ENCODE measurements at places on chromosomes 7 and 10.

DNA sequence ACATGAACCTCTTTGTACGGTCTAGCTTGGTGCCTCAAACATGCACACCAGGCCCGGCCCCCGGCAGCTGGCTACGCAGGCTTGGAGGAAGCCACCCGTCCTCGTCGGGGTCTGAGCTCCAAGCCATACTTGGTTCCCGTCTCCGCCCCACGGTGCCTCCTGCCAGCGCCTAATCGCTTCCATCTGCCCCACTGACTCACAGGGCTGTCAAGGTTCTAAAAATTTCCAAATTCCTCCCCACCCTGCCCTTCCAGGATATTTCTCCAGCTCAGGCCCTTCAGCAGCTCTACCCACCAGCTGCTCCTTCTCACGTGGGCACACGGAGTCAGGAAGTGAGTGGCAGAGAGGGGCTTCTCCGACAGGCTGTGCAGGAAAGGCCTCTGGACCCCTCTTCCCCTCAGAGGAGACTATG, 38.8 kb downstream of the TMEM270 start:
- peak; percentile 27 for DNase-seq

- peak; percentile 79 for DNase-seq
These were observed 41.5 kb upstream of the NMT2 start for GRCh38 chr10:15209827-15210509.

DNA sequence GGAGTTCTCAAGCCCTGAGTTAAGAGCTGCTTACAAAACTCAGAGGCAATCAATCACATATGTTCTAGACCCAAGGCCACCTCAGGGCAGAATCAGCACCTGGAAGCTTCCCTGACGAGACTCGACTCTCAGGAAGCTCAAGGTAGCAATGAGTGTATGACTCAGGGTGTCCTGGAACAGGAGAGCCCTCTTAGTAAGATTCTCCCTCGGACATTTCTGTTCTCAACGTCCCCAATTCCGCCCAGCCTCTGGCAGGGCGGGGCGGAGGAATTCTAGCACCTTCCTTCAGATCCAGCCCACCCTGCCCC, 39.6 kb upstream of the PROSER2 start:
- no peak for DNase-seq

- DNase-seq = no peak
These were observed 544.3 kb upstream of the MGMT start for GRCh38 chr10:128922619-128923196.

DNA sequence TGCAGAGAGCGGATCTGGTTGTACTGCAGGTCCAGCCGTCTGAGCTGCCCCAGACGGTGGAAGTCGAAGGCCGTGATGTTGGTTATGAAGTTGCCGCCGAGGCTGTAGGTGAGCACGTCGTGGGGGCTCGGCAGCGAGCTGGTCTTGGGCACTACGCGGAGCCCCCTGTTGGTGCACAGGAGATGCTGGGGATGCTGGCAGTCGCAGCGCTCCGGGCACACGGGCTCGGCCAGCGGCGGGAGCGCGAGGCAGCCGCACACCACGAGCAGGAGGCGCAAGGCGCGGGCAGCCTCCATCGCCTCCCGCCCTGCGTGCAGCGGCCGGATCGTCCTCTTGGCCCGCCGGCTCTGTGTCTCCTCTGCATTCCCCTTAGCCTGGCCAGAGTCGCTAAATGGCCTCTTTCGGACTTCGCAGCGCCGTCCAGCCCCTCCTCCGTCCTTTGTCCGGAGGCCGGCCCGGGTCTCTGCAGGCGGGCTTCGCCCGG, 337 bp downstream of the TRIL start:
- DNase-seq = no peak

GRCh38 chr7:37927773-37928444, 7.5 kb downstream of the EPDR1 start:
- no peak for DNase-seq

DNA sequence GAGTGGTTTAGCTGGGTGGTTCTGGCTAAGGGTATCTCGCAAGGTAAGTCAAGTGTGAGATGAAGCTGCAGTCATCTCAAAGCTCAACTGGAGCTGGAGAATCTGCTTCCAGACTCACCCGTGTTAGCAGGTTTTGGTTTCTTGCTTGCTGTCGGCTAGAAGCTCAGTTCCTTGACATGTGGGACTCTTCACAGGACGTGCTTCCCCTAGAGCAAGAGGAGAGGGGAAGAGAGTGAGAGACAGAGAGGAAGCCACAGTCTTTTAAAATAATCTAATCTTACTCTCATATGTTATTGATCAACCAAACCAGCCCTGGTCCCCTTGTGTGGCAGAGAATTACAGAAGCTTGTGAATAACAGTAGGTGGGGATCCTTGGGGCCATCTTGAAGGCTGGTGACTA, 199.5 kb downstream of the REEP3 start:
- no peak for DNase-seq

- DNase-seq = no peak
These were observed 10.8 kb upstream of the ST7 start for GRCh38 chr7:116942504-116942903.

DNA sequence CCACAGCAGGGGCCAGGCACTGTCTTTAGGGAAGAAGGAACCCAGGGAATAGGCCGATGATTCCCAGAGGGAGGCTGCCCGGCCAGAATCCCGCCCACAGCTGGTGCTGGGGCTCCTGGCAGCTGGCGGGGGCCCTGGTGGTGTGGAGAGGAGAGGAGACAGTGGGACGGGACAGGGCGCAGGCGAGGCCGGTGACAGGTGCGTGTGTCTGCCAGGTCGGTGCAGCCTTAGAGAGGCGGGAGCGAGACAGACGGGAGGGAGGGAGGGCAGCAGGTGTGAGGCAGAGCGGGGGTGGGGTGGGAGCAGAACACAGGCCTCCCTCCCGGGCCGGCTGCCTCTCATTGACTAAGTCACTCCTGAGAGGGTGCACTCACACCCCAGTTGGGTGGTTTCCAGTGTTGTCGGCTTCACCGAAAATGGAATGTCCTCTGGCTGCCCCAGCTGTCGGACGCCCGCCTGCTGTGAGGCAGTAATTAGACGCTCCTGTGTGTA, 55.2 kb downstream of the ELFN1 start:
- no peak for DNase-seq

DNA sequence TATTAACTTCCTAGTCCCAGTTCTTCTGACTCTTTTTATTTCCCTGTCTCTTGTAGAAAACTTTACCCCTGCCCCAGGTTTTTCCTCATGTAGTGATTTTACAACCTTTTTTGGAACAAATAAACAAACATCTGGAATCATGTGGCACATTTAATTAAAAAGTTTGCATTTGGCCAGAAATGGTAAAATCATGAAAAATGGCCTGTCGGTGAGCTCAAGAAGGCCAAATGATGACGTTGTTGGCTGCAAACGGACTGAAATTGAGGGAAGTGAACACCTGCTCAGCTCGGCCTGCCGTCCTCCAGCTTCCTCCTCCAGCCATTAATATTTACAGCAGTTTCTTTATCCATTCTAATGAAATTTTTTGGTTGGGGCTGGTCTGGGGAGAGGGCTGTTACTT, 902.8 kb downstream of the LRMDA start:
- DNase-seq = no peak

DNA sequence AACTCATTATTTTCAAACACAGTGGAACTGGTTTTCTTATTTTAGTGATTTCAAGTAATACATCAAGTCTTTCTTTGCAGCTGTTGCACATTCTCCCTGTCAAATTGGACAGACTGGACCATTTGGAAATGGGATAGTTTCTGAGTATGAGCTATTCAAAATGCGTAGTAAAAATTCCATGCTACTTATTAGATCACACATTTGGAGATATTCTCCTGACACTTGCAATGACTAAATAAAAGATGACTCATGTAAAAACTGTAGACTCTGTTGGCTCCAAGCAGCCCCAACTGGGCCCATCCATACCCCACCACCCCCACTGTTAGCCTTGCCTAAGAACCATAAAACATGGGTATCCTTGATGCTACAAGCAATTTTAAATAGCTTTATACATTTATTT, 25.9 kb upstream of the BICC1 start:
- no peak for DNase-seq

- DNase-seq = peak; percentile 57
These were observed 3.0 kb downstream of the NUP42 start for GRCh38 chr7:23184709-23185359.

GRCh38 chr10:129043691-129044090, 423.4 kb upstream of the MGMT start:
- no peak for DNase-seq

DNA sequence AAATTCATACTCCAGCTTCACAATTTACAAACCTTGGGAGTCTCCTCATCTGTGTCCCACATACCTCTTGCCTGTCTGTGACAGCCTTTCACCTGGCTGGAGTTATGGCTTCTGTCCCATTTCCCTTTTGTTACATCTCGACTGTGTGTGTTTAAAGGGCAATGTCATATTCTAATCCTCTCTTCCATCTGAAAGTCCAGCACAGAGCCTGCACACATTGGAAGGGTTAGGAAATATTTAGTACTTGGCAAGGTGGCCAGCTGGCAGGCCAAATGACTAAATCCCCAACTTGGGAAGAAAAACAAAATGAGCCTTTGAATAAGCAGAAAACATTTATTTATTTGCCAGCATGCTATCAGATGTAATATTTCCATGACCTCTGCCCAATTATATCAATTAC, 120.1 kb upstream of the STK17A start:
- no peak for DNase-seq

DNA sequence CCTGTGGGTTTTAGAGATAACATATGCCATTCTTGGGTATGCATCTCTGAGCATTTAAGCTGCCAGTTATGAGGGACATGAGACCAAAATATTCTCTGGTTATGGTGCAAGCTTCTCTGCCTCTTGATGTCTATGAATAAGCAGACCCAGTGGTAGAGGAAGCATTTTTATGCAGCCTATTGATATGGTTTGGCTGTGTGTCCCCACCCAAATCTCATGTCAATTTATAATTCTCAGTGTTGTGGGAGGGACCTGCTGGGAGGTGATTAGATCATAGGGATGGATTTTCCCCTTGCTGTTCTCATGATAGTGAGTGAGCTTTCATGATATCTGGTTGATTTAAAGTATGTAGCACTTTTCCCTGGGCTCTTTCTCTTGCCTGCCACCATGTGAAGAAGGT, 187.2 kb downstream of the ARHGAP12 start:
- DNase-seq = no peak

- peak; percentile 1 for DNase-seq
These were observed 44.1 kb downstream of the ZNF33B start for GRCh38 chr10:42594246-42594650.

DNA sequence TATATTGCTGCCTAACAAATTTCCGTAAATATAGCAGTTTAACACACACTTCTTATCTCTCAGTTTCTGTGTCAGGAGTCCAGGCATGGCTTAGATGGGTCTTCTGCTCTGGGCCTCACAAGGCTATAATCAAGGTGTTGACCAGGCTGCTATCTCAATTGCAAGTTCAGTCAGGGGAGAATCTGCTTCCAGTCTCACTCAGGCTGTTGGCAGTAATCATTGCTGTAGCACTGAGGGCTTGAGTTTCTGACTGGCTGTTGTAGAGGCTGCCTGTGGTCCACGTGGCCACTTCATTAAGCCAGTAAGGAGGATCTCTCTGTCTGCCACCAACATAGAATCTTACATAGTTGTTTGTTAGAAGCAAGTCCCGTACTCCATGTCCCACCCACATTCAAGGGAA, 138.4 kb downstream of the ST7 start:
- DNase-seq = no peak

DNA sequence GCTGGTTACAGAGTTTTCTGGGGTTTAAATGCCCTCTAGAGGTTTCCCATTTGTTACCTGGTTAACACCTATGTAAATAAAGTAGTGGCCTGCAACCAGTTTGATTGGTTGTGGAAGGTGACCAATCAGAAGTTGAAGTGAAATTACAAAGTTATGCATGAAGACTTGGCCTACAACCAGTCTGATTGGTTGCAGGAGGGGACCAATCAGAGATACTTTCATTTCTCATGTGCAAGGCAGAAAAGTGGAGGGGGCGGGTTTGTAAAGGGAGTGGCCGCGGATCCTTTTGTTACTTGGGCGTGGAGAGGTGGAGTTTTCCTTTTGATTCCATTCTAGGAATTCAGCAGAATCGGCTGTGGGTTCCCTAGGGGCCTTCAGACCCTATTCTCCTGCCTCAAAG, 80.8 kb downstream of the SEC23IP start:
- DNase-seq = no peak

- DNase-seq = no peak
These were observed 101.0 kb downstream of the CABCOCO1 start for GRCh38 chr10:61763778-61764177.

GRCh38 chr7:102313997-102314780, 27.5 kb downstream of the SH2B2 start:
- no peak for DNase-seq

Measured in brain microvascular endothelial cell (primary cell).